ENCODE measurements at places on chromosomes 3 and 15.

DNA sequence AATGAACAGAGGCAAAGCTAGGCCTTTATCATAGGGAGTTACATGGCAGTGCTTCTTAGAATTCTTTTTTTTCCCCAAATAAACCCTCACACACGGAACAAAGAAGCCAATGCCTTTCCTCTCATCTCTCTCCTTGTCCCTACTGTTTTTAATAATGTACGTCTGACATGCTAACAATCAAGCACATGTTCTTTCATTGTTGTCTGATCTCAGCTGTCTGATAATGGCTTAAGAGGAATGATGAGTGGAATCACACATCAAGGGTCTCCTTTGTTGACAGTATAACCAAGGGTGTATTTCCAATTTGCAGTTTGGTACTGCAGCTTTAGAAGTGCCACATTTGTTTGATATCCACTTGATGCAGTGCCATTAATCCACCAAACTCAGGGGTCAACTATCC, 34.8 kb upstream of the EPHA3 start:
- DNase-seq = no peak

- DNase-seq = peak; percentile 16
Measured at GRCh38 chr3:48015431-48016180, 610 bp downstream of the MAP4 start.

DNA sequence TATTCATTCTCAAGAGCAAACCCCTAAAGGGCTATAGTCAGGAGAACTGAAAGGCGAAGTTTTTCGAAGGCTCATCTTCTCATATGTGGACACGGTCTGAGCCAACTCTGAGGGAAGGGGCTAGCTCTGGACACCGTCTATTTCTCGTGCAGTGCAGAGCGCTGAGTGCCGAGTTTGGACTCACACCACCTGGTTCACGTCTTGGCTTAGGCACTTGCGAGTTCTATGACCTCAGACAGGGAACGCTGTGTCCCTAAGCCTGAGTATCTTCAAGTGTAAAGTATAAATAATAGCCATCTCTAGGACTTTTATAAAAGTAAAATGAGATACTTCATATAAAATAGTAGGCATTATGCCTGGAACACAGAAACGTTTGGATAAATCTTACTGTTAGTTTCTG, 223.7 kb downstream of the FMN1 start:
- DNase-seq = no peak

DNA sequence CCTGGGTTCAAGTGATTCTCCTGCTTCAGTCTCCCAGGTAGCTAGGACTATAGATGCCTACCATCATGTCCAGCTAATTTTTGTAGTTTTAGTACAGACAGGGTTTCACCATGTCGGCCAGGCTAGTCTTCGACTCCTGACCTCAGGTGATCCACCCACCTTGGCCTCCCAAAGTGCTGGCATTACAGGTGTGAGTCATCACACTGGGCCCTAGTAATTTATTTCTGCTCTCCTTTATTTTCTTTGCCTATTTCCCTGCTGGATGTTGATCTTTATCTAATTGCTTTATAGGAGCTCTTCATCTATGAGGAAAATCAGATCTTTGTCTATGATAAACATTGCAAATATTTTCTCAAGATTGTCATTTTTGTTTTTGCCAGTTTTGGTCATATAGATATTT, 31.7 kb downstream of the UQCC5 start:
- DNase-seq = no peak

DNA sequence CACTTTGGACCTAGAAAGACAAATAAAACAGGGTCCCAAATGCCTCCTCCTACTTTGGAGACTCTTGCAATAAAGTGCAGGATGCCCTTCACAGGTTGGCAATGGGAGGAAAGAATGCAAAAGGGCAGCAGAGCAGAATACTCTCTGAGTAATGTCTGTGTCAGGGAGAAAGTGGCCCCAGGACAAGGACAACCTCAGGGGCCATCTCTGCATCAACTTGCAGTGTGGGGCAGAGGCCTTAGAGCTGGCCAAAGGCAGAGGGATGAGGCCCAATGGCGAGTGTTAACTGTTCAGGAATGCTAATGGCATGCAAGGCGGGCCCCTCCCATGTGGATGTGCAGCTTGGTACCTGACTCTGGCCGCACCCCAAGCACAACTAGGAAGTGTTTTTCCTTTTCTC, 8.4 kb downstream of the UPK1B start:
- DNase-seq = peak; percentile 15

DNA sequence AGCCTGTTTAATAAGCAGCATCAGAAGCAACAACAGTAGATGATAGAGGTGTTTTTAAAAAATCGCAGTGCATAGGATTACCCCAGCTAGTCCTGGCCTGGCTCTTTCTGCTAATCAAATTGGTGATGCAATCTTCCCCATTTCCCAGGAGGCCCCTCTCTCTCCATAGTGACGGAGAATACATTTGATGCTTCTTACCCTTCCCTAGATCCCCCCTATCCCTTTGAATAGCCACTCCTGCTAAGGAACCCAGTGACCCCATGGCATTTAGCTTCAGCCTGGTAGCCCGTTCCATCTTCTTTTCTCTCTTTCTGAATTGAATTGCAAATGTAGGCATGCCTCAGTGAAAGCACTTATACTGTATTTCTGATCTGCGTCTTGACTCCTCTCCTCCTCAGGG, 223.6 kb upstream of the GAP43 start:
- no peak for DNase-seq

- DNase-seq = no peak
Measured at GRCh38 chr15:78695854-78696253, 54.8 kb upstream of the CHRNB4 start.

GRCh38 chr3:150015901-150016300, 45.2 kb upstream of the PFN2 start:
- DNase-seq = no peak

Data from retinal pigment epithelial cell (primary cell).